ENCODE measurements at places on chromosomes 12 and 14.

DNA sequence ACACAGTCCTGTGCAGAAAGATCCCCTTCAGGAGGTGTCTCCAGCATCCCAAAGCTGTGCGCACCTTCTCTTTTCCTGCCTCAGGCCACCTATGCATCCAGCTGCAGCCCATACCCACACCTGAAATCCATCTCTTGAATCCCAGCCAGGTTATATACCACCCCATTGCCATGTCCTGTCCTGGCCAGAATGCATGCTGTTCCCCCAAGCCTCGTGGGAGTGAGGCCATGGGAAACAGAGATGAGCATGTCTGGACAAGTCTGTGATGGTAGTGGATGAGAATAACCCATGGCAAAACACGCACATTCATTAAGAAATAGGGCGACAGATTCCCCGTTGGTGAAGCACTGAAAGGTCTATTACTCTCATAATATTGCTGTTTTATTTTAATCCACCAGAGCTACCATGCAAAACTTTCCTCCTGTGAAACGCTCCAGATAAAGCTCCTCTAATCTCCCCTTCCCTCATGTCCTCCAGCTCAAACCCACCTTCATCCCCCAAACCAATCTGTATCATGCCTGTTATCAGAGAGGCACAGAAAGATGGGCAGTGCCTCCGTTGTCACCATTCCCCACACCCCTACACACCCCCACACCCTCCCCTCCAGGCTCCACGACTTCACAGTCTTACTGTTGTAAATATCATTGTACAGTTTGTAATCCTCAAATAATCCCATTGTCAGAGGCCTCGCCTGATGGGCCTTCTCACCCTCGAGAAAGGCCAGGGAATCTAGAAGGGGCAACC is 97.5 kb upstream of the FKBP4 start:
- no peak for DNase-seq

- no peak for DNase-seq
Measured at GRCh38 chr12:129750421-129750820, 153.4 kb downstream of the TMEM132D start.

DNA sequence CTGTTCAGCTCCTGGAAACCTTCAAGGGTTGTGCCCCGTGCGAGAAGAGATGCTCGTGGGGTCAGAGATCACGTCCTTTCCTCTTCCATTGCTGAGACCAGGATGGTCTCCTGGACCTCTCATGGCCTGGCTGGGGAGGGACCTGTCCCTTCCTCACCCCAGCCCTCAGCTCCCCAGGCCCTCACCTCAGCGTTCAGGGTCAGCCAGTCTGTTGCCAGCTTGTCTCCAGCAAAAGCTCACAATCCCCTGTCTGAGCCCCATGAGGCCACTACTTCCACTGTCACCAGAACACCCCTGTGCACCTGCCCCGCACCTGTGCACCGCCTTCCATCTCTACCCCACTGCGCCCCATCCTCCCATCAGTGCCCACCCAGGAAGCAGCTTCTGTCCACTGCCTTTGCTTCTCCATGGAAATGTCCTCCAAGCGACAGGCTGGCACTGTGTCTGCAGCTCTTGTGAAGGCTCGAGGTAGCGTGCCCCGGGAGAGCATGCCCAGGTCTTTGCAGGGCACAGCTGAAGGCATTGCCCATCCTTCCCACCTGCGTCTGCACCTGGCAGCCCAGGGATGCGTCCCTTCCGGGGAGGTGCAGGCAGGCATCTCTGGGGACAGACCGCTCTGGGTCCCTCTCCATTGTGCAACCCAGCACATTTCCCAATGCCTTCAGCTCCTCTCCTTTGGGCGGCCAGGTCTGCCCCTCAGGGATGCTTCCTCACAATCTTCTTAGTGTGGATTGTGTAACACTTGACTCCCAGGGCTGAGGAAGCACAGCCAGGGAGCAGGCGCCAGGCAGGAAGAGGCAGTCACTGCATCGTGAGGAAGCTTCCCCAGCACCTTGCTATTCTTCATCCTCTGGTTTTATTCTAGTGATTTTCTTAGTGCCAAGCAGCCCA is 179.6 kb downstream of the ADGRD1 start:
- no peak for DNase-seq

- DNase-seq, result peak; percentile 28
Measured at GRCh38 chr14:88005050-88005481, at the start of gene GPR65. Gene GPR65, plus strand, starts transcription at chr14:88005135. Its CDS starts 5,713 bp downstream, at chr14:88010848.

DNA sequence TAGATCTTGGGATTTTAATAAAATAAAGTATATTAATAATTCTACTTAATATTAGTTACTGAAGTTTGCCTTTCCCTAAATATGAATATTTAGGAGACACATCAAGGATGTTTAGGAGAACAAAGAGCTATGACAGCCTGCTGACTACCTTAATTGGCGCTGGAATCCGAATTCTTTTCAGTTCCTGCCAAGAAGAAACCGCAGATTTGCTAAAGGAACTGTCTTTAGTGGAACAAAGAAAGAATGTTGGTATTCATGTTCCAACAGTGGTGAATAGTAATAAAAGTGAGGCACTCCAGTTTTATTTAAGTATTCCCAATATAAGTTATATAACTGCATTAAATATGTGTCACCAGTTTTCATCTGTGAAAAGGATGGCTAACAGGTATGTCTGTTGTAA is 54.5 kb downstream of the MIS18BP1 start:
- DNase-seq, result no peak

DNA sequence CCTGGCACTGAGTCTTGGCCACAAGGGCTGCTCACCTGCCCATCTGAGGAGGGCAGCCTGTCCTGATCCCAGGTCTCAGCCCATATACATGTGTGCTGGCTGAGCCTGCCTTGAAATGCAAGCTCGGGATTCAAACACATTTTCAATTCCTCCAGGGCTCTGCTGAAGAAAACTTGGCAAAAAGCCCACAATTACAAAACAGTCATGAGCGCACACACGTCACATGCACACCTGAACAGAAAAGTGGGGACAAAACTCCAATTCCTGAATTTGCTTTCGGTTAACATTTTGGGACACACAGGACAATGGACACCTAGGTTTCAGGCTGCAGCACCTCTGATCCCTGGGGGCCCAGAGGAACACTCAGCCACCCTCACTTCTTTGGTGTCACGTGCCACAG is 113.9 kb downstream of the RBM19 start:
- no peak for DNase-seq

- DNase-seq, result no peak
Measured at GRCh38 chr12:128682548-128683275, 141.0 kb downstream of the SLC15A4 start.

DNA sequence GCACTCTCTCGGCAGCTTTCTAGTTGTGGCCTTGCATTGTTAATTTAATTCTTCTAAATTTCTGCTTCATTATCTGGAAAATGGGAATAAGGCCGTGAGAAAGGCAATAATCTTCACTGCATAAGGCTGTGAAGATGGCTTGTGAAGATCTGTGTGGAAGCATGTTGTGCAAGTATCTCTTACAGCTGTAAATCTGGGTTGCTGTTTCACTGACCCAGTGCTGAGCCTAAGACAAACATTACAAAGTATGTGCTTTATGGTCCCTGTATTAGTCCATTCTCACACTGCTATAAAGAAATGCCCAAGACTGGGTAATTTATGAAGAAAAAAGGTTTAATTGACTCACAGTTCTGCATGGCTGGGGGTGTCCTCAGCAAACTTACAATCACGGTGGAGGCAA is 101.0 kb upstream of the PTPRR start:
- DNase-seq, result no peak

DNA sequence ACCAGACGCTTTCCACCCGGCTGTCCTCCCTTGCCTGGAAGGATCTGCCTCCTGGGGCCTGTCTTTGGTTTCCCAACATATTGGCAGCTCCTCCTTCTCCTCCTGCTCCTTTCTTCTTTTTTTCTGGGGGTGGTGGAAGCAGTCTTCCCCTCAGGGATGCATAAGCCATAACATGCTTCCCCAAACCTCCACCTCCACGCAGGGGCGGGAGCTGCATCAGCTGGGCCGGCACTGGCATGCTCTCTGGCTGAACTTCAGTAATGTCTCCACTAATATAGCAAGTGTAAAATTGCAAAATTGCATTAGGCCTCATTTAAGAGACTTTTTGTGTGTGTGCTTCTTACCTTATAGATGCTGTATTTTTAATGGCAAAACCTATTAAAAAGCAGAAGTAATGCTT is 58.6 kb downstream of the GLT1D1 start:
- no peak for DNase-seq

GRCh38 chr14:55477680-55478079 is 37.3 kb upstream of the TBPL2 start:
- no peak for DNase-seq

GRCh38 chr14:79578470-79578869 is 632.8 kb downstream of the DIO2 start:
- DNase-seq, result no peak

DNA sequence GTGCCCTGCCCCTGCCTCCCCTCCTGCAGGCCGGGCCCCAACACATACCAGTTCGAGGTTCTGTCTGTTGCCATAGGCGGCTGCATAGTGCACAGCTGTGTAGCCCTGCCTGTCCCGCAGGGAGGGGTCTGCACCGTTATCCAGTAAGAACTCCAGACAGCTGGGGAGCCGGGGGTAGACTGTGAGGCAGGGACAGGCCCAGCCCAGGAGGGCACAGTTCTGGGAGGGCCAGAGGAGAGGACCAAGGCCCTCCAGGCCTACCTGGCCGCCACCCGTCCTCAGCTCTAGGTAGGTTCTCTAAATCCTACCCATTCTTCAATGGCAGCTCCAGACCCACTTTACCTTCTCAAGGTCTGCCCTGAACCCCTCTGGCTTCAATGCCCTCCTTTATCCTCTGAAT is 9.5 kb downstream of the ANKRD52 start:
- no peak for DNase-seq

DNA sequence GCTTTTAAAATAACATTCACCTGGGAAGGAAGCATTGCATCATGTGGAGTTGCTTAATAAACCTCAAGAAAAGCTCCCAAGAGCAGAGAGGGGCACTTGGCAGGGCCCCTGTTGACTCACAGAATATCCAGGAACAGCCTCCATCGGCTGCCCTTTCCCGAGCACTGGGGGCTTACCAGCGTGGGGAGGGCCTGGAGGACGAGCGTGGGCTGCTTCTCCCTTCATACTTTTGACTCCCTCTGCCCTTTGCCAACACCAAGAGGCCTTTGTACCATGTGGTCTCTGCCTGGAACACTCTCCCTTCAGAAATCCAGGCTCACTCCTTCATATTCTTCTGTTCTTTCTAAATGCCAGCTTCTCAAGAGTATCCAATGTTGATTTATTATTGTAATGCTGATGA is 492.1 kb upstream of the TMEM132C start:
- no peak for DNase-seq

- DNase-seq, result no peak
Measured at GRCh38 chr12:112847708-112848337, 56.3 kb downstream of the RPH3A start.

- no peak for DNase-seq
Measured at GRCh38 chr12:32988982-32989381, 92.4 kb upstream of the PKP2 start.

DNA sequence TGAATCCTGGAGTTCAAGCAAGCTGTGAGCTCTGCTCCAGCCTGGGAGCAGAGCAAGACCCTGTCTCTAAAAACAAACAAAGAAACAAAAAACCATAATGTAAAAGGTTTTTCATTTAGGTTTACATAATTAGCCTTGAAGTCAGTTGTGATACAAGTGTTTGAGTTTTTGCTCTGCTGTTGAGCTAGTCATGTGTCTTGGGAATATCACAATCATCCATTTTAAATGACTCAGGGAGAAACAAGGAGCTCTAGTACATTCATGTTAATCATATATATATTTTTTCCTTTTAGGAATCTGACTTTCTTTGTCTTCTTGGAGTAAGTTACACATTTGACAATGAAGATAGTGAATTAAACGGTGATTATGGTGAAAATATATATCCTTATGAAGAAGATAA is 12.9 kb downstream of the MIA2 start:
- DNase-seq, result no peak

- peak; percentile 28 for DNase-seq
Measured at GRCh38 chr12:56634242-56634836, 4.2 kb upstream of the BAZ2A start.

DNA sequence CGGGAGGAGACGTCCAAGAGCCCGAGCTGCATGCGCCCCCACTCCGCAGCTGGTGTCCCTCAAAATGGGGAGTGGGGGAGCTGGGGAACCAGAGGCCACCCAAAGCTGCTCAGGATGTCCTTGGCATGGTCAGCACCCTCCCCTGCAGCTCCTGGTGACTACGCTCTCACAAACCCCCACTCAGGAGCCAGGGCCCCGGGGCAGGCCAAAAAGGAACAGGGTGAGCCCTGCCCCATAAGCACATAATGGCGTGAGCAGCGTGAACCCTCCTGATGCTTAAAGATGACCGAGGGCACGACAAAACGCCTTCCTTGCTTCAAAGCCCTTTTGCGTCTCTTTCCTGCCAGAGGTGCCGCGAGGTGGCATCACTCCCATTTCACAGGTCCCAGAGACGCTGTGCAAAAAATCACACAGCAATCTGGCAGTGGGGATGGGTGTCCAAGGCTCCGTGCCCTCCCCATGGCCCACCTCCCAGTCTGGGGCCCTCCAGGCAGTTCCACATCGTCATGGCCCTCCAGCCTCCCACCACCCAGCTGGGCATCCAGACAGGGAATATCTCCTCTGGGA is 13.5 kb downstream of the NCOR2 start:
- no peak for DNase-seq

DNA sequence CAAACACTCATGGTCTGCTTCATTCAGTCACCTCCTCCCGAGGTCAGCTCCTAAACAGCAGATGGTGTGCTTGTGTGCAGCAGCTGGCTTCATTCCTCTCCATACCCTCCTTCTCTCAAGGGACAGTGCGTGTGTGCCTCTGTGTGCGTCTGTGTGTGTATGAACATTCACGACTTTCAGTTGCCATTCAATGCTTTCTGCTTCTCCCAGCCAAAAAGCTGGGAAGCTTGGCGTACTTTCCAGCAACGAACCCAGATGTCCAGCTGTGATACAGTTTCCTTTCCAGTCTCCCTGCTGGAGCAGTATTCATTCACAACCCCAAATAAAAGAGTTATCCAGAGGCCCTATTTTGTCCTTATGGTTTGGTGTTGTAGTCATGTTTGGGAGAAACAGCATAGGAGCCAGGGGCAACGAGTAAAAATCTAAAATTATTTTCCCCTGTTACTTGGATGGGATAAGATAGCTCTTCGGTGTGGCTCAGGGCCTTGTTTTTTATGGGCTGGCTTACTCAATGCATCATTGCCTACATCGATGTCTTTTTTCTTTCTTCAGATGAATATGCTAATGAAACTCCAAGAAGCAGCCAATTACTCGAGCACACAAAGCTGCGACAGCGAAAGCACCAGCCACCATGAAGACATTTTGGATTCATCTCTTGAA is 379.3 kb downstream of the NAV3 start:
- DNase-seq, result no peak

- no peak for DNase-seq
Measured at GRCh38 chr12:9404031-9404430, 195.8 kb upstream of the PZP start.

- DNase-seq, result no peak
Measured at GRCh38 chr12:122382919-122383350, 39.5 kb downstream of the CLIP1 start.

- no peak for DNase-seq
Measured at GRCh38 chr12:10571141-10571540, 42.3 kb downstream of the MAGOHB start.

- no peak for DNase-seq
Measured at GRCh38 chr14:53714495-53715192, 242.0 kb downstream of the BMP4 start.

- DNase-seq, result peak; percentile 90
Measured at GRCh38 chr14:70972107-70972976, 65.1 kb downstream of the PCNX1 start.
